ENCODE measurements at places on chromosomes 16 and 17. TPM values are rescaled to one million over a fixed set of nuclear protein-coding genes. Genes with fewer than 3 reads are reported as not detected.

CD7 gene
- not detected for total RNA-seq

MYO18A gene
- 11.6 TPM for total RNA-seq

- H3K27me3 ChIP-seq, result no peaks in the 10 kb centered on the region
- no peaks in the 10 kb centered on the region for H3K4me1 ChIP-seq
Observed at GRCh38 chr17:76397687-76398522, 13.5 kb downstream of the SPHK1 start.

WWP2 gene
- 26.8 TPM for total RNA-seq

ABI3 gene
- total RNA-seq, result not detected

HGS gene
- 46.2 TPM for total RNA-seq

DNA sequence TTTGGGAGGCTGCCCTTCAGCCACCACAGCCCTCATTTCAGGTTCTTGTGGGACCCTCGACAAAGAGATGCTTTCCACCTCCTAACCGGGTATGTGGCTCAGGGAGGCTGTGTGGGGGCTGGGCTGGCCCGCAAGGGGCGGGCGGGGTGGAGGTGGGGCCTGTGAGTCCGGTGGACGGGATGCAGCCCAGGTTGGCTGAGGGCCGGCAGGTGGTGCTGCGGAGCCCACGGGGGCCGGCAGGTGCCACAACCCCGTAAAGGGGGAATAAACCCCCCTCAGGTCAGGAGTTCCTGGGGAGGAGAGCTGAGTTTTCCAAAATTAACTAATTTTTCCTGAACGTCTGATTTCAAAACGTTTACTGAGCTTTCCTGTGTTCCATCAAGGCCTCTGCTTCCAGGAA lies 4.9 kb upstream of the CIAO3 start:
- peaks cover 2% of the 10 kb centered on the region for H3K4me1 ChIP-seq
- no peak overlapping the region for H3K27ac ChIP-seq
- DNase-seq, result peak; percentile 86

DNA sequence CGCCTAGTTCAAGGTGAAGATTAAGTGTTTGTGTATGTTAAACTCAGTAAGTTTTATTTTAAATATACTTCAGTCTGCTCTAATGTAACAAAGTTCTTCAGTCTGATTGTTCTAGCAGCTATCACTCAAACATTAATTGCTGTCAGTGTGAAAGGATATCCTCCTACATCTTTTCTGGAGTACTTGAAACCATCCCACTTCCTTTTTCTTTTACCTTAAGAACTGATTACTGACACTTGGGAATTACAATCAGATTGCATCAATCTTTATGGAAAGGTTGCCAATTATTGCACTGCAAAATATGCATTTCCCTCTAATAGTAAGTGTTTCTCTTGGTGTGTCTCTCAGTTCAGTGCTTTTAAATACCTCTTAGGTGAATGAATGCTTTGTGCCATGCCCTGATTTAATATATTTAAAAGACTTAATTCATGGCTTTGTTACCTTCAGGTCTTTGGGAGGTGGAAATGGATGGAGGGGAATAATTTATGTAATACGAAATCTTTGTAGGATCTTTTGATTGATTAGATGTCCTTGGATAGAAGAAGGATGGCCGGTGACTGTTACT lies 16.6 kb downstream of the MRTFB start:
- H3K27ac ChIP-seq, result no peak overlapping the region
- H3K4me1 ChIP-seq, result no peaks in the 10 kb centered on the region
- no peak for DNase-seq

RAB11FIP3 gene
- 15.5 TPM for total RNA-seq

DNA sequence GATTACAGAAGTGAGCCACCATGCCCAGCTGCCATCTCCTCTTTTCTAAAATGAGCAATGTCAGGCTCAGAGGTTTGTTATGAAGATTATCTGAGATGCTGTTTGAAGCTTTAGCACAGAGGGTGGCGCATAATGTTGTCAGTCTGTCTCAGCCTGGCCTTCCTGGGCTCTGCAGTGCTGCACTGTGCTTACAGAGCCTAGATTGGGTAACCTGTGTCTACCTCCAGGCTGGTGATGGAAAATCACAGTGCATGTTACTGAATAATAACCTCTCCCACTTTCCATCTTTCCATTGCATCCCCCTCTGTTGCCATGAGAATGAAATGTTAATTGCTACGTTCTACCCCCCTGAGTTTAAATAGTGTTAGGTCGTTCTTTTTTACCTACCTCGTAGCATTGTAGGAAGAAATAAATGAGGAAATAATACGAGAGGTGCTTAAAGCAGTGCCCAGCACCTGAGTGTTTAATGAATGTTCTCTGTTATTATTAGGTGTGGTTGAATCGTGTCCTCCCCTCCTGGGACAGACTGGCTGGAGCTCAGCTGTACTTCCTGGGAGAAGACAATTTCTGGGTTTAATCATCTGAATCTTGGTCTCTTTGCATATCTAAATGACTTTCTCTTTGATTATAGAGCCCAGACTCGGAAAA lies 6.2 kb downstream of the LDAF1 start:
- H3K4me1 ChIP-seq, result no peaks in the 10 kb centered on the region
- no peak overlapping the region for H3K27ac ChIP-seq
- H3K36me3 ChIP-seq, result no peaks in the 10 kb centered on the region
- no peak for DNase-seq

KRTAP9-2 gene
- total RNA-seq, result not detected

GRCh38 chr16:80986557-80986956 lies 20.1 kb downstream of the CMC2 start:
- no peaks in the 10 kb centered on the region for H3K27me3 ChIP-seq
- H3K4me1 ChIP-seq, result peaks cover 15% of the 10 kb centered on the region
- no peak overlapping the region for H3K27ac ChIP-seq

DNA sequence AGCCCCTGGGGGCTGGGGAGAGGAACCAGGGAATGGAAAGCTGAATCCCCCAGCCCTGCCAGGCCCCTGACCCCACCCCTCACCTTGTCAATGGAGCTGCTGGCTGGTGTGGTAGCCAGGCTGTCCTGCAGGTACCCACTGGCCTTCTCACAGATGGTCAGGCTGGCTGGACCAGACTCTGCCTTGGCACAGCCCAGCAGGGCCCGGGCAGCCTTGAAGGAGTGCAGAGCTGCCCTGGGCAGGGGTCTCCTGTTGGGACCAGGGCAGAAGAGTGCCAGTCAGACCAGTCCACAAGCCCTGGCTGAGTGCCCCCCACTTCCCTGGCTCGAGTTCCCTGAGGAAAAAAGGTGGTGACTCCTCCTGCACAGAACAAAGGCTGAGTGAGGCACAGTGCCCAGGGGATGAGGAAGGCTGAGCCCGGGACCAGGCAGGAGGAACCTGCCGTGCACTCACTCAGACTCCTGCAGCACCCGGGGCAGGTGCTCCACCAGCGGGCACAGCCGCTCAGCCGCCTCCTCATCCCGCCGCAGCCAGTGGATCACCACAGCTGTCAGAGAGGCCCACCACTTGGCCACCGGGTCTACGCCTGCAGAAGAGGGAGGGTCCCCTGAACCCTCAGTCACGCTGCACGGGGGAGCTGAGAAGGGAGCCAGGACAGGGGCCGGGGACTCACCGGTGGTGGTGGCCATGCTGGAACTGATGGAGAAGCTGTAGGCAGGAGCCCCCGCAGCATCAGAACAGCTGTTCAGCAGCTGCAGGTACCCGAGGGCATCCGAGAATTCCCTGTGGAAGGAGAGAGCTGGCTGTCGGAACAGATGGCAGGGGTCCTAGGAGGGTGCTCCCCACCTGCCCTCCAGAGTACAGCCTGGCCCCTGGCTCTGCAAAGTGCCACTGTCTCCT lies 22.4 kb downstream of the SREBF1 start:
- no peak overlapping the region for H3K4me3 ChIP-seq
- H3K27ac ChIP-seq, result no peak overlapping the region
- no peak for DNase-seq
- H3K4me1 ChIP-seq, result peaks cover 22% of the 10 kb centered on the region

PCGF2 gene
- total RNA-seq, result 23.8 TPM

DNA sequence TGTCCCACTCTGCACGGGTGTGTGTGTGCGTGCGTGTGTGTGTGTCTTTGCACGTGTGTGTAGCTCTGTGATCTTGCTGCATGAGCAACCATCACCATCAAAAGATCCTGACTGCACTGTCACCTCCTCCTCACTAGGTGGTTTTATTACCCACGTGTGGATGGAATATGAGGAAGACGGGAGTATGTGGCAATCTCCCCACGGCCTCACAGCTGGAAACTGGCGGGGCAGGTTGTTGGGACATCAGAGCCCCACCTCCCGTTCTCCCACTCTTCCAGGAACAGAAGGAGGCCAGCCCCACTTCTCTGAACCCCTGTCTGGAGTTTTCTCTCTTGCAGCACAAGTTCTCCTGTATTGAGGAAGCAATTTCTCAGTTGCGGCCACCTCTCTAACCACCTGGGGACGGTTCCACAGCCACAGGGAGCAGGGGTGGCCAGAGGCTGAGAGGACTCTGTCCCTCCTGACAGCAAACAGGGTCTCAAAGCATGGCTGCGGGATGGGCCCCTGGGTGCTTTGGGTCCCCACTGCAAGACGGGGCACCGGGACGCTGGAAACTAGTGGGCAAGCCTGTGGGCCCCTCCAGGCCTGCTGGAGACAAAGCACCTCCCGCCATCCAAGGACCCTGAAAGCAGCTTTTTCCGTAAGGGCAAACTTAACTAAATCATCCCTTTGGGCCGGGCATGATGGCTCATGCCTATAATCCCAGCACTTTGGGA lies 27.9 kb upstream of the ATP2C2 start:
- no peaks in the 10 kb centered on the region for H3K36me3 ChIP-seq
- H3K4me1 ChIP-seq, result no peaks in the 10 kb centered on the region
- no peak overlapping the region for H3K4me3 ChIP-seq
- H3K27me3 ChIP-seq, result no peaks in the 10 kb centered on the region

DNA sequence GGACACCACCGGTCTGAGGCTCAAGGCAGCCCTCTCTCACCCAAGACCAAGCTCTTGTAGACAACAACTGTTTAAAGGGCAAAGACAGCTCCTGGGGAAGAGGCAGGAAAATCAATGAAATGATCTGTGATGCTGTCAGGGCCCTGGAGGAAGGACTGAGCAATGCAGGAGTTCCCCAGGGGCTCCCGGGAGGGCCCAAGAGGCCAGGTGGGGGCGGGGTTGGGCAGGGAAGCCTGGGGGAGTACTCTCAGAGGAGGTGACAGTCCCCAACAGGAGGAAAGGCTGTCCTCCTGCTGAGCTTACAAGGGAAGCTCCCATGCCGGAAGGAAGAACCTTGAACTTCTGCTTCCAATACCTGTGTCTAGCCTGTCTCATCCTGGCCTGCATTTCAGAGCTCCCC lies 8.3 kb upstream of the NOS2 start:
- peaks cover 16% of the 10 kb centered on the region for H3K4me1 ChIP-seq
- H3K4me3 ChIP-seq, result no peak overlapping the region
- H3K27me3 ChIP-seq, result no peaks in the 10 kb centered on the region
- DNase-seq, result no peak

TNP2 gene
- total RNA-seq, result not detected

HIGD1B gene
- total RNA-seq, result not detected

DNA sequence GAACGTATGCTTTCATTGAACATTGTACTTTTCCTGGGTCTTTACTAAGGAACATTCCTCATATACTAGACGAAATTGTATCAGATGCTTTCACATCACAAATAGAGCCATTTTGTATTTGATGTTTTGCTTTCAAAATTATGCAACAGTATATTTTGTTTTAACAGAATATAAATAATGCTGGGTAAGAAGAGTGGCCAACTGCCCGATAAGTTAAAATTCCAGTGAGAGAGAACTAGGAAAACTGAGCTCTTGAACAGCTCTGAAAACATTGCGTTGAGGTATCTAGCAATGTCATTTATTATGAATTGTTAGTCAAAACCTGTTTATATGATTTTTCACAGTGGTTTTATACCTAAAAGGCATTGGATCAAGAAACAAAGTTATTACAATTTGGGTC lies 50.8 kb downstream of the USP10 start:
- no peak overlapping the region for H3K27ac ChIP-seq
- DNase-seq, result no peak
- no peak overlapping the region for H3K4me3 ChIP-seq
- H3K27me3 ChIP-seq, result no peaks in the 10 kb centered on the region
- no peaks in the 10 kb centered on the region for H3K36me3 ChIP-seq

GRCh38 chr16:8919089-8919933 lies 37.2 kb downstream of the LITAFD start:
- DNase-seq, result no peak
- no peaks in the 10 kb centered on the region for H3K27me3 ChIP-seq
- no peak overlapping the region for H3K27ac ChIP-seq
- H3K4me3 ChIP-seq, result no peak overlapping the region
- H3K4me1 ChIP-seq, result peaks cover 8% of the 10 kb centered on the region
- peaks cover 25% of the 10 kb centered on the region for H3K36me3 ChIP-seq

GRCh38 chr16:25143928-25144327 lies 32.4 kb downstream of the LCMT1 start:
- no peaks in the 10 kb centered on the region for H3K27me3 ChIP-seq
- peak; percentile 26 for DNase-seq
- H3K4me1 ChIP-seq, result peaks cover 11% of the 10 kb centered on the region
- H3K36me3 ChIP-seq, result no peaks in the 10 kb centered on the region
- H3K27ac ChIP-seq, result no peak overlapping the region

- DNase-seq, result no peak
- no peaks in the 10 kb centered on the region for H3K27me3 ChIP-seq
- H3K36me3 ChIP-seq, result no peaks in the 10 kb centered on the region
- H3K4me3 ChIP-seq, result no peak overlapping the region
- no peak overlapping the region for H3K27ac ChIP-seq
Observed at GRCh38 chr17:2693561-2694380, 17.8 kb downstream of the CLUH start.

GRCh38 chr16:85788819-85789218 lies 10.5 kb downstream of the EMC8 start:
- no peaks in the 10 kb centered on the region for H3K4me1 ChIP-seq
- no peak overlapping the region for H3K27ac ChIP-seq
- no peak for DNase-seq

All from neural progenitor cell (in vitro differentiated cells).